Cardiac muscle cell (in vitro differentiated cells and primary cell): ENCODE measurements at places on chromosomes 2 and 18.

DNA sequence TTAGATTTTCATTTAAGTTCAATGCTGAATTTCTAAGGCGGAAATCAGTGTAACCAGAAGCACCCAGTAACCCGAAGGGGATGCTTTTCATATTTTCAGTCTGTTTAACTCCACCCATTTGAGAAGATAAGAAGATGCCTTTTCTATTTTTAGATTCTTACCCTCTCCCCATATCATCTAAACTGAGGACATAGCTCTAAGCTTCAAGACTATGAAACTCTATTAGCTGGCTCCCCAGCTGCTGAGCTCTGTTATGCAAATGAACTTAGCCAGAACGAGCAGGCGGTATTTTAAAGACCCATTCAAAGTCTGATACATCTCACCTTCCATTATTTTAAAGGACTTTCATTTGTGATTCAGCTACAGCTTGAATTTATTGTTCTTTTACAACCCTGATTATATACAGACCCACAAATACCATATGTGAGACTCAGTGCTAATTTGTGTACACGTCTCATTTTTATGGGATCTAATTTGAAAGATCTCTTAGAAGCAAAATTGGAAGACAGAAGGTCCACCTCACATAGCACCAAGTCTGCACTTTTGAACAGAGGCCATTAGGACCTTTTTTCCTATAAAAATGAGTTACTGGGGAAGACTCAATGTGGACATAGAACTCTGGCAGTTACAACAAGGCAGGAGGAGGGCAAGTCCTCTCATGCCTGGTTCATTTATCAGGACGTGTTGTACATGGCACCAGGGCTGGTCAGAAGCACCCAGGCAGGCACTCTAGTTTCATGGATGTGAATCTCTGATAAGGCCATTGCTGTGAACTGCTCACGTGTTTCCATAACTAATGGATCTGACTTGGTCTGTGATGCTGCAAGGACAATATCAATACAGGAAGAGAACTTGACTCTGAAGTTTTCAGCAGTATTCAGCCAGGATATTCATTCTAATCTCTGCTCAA lies 16.3 kb downstream of the CDC42EP3 start:
- DNase-seq: peak; percentile 71
- H3K4me3 ChIP-seq: no peak overlapping the region
- no peaks in the 10 kb centered on the region for H3K27me3 ChIP-seq
- peaks cover 72% of the 10 kb centered on the region for H3K4me1 ChIP-seq
- peak overlapping the region; percentile 74 for H3K27ac ChIP-seq

GRCh38 chr2:172293952-172294351 lies 133.4 kb upstream of the ITGA6 start:
- no peaks in the 10 kb centered on the region for H3K27me3 ChIP-seq

GRCh38 chr2:219769090-219769910 lies 141.9 kb downstream of the SLC4A3 start:
- no peak overlapping the region for H3K27ac ChIP-seq
- H3K4me1 ChIP-seq: no peaks in the 10 kb centered on the region
- no peak overlapping the region for H3K4me3 ChIP-seq
- no peaks in the 10 kb centered on the region for H3K36me3 ChIP-seq
- H3K27me3 ChIP-seq: no peaks in the 10 kb centered on the region

DNA sequence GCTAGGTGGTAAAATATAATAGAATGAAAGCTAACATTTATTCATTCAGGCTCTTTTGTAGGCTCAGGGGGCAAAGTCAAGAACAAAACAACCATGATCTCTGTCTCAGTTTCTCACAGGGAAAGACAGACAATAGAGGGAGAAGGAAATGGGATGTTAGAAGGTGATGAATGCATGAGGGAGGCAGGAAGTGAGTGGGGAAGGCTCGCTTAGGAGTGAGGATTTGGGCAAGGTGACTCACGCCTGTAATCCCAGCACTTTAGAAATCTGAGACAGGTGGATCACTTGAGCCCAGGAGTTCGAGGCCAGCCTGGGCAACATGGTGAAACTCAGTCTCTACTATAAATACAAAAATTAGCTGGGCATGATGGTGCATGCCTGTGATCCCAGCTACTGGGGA lies 88.4 kb downstream of the CTIF start:
- no peak overlapping the region for H3K4me3 ChIP-seq
- H3K27me3 ChIP-seq: no peaks in the 10 kb centered on the region
- H3K27ac ChIP-seq: no peak overlapping the region
- no peaks in the 10 kb centered on the region for H3K4me1 ChIP-seq
- DNase-seq: no peak
- H3K36me3 ChIP-seq: no peaks in the 10 kb centered on the region

DNA sequence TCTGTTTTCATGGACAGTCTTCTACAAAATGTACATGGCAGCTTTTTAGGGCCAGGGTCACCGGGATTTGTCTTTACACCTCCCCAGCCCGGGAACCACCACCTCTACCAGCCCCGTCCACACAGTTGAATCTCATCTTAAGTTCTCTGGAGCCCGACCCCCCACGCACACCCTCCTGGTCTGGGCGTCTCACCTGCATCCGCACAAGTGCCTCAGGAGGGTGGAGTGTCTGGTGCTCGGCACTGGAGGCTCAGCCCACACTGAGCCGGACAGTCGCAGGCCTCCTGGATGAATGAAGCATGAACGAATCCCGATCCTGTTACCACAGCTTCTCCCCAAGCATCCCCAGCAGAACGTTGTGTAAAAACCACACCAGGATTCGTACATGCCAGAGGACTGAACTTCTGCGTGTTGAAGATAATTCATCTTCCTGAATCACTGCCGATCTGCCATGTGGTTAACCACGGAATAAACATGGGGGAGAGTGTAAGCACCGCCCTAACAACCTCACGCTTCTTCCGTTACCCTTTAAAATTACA lies 162.0 kb downstream of the RTP5 start:
- no peaks in the 10 kb centered on the region for H3K36me3 ChIP-seq
- H3K4me3 ChIP-seq: no peak overlapping the region
- H3K27ac ChIP-seq: no peak overlapping the region

DNA sequence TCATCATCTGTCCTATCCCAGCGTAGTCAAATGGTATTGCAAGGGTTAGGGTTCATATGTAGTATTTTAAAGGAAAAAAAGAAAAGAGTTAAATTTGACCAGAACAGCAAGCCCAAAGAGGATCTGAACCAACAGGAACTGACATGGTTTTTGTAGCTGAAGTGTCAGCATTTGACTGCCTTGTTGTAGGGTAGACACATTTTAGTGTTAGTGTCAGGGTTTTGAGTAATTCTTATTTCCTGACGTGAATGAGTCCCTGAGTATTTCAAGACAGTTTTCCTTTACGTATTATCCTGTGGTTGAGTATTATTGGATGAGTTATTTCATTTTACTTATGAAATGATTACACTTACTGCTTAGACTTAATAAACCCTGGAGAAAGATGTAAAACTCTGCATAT lies 173.3 kb upstream of the ZEB2 start:
- H3K4me1 ChIP-seq: no peaks in the 10 kb centered on the region
- H3K27me3 ChIP-seq: no peaks in the 10 kb centered on the region
- no peak overlapping the region for H3K27ac ChIP-seq
- no peak overlapping the region for H3K4me3 ChIP-seq
- no peaks in the 10 kb centered on the region for H3K36me3 ChIP-seq

GRCh38 chr18:816088-816653 lies 4.1 kb upstream of the YES1 start:
- no peaks in the 10 kb centered on the region for H3K36me3 ChIP-seq
- DNase-seq: no peak
- peaks cover 5% of the 10 kb centered on the region for H3K4me1 ChIP-seq
- no peak overlapping the region for H3K27ac ChIP-seq
- H3K27me3 ChIP-seq: no peaks in the 10 kb centered on the region

- H3K27ac ChIP-seq: no peak overlapping the region
- DNase-seq: peak; percentile 87
- H3K27me3 ChIP-seq: no peaks in the 10 kb centered on the region
- H3K4me1 ChIP-seq: no peaks in the 10 kb centered on the region
- no peak overlapping the region for H3K4me3 ChIP-seq
Observed at GRCh38 chr2:209525834-209526281, 102.0 kb downstream of the MAP2 start.

GRCh38 chr2:75367401-75367800 lies 168.1 kb upstream of the TACR1 start:
- no peaks in the 10 kb centered on the region for H3K4me1 ChIP-seq
- no peaks in the 10 kb centered on the region for H3K27me3 ChIP-seq
- H3K4me3 ChIP-seq: no peak overlapping the region
- no peak for DNase-seq

- H3K27ac ChIP-seq: no peak overlapping the region
- no peaks in the 10 kb centered on the region for H3K4me1 ChIP-seq
- no peaks in the 10 kb centered on the region for H3K27me3 ChIP-seq
- H3K4me3 ChIP-seq: no peak overlapping the region
- no peaks in the 10 kb centered on the region for H3K36me3 ChIP-seq
- no peak for DNase-seq
Observed at GRCh38 chr2:238560234-238560633, 133.5 kb downstream of the ASB1 start.

- DNase-seq: no peak
- no peak overlapping the region for H3K27ac ChIP-seq
- no peak overlapping the region for H3K4me3 ChIP-seq
- no peaks in the 10 kb centered on the region for H3K36me3 ChIP-seq
Observed at GRCh38 chr2:146173934-146174333, 1654.0 kb upstream of the ZEB2 start.

- no peak overlapping the region for H3K4me3 ChIP-seq
- no peaks in the 10 kb centered on the region for H3K27me3 ChIP-seq
- H3K27ac ChIP-seq: peak overlapping the region; percentile 96
- peak; percentile 75 for DNase-seq
- no peaks in the 10 kb centered on the region for H3K36me3 ChIP-seq
Observed at GRCh38 chr2:42233976-42234441, 64.9 kb downstream of the EML4 start.

DNA sequence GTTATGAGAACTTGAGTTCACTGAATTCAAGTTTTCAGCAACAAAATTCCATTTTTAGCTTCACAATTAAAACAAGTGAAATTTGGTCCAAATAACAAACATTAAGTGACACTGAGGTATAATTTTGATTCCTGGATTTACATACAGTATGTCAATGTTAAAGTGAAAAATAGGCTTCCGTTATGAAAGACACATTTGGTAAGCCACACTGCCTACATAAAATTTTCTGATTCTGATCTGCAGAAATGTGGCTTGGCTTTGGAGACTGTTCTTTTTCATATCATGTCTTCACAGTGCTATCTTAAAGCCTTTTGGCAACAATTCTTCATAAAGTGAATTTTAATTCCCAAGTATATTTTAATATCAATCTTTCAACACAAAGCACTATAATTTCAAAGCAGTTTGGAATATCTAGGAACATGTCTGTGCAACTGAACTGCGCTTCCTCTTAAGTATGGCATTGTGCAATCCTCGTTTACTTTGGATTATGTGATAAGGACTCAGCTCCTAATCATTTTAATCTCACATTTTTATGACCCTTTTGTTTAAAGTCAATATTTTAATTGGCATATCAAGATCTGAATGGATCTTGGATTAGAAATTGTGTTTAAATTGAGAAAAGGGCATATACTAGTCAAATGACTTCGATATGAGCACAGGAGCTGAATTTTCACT lies 60.0 kb downstream of the RBMS1 start:
- peaks cover 3% of the 10 kb centered on the region for H3K4me1 ChIP-seq
- no peaks in the 10 kb centered on the region for H3K36me3 ChIP-seq
- DNase-seq: no peak
- H3K4me3 ChIP-seq: no peak overlapping the region

DNA sequence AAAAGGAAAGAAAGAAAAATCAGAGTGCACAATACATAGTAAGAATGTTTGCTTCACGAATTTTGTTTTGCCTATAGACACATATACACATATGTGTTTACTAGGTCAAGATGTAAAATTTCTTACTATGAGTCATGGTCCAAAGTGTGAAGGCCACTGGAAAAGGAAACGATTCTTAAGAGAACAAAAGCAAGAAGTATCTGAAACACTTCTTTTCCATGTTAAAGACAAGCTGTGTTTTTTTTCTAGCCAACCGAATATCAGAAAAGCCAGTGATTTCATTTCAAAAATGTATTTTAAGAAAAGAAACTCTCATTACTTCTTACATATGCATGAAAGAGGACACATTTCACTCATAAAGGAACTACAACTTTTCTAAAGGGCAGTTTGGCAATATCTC lies 24.9 kb downstream of the PECR start:
- DNase-seq: no peak
- no peak overlapping the region for H3K4me3 ChIP-seq
- no peak overlapping the region for H3K27ac ChIP-seq
- H3K36me3 ChIP-seq: peaks cover 8% of the 10 kb centered on the region
- no peaks in the 10 kb centered on the region for H3K4me1 ChIP-seq

DNA sequence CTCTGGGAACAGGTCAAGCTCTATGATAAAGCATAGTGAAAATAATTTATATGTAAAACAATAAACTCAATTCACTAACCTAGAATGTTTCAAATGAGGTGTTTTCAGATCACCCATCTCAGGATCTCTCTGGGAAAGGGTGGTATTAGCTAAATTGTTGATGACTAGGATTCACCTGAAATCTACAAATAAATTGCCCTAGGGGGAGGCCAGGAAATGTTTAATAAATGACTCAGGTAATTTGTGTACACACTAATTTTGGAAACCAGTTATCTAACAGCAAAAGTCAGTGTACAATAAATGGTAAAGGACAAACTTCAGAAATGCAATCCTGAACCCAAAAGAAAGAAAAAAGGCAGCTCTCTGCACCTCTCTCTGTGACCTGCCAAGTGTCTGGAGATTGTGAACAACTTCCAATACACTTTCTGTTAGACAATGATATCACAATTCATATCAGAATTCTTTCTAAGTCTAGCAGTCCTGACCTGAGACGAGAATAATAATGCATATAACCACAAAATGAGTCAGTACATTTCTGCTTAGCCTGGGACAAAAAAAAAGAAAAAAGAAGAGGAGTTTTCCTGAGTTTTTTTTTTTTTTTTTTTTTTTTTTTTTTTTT lies 760.0 kb downstream of the EPHA4 start:
- no peaks in the 10 kb centered on the region for H3K27me3 ChIP-seq
- H3K36me3 ChIP-seq: no peaks in the 10 kb centered on the region
- no peak for DNase-seq
- H3K4me3 ChIP-seq: no peak overlapping the region
- H3K27ac ChIP-seq: no peak overlapping the region
- H3K4me1 ChIP-seq: no peaks in the 10 kb centered on the region
